Activated CD4-positive, alpha-beta T cell treated with anti-CD3 and anti-CD28 coated beads, Interleukin-2, Interleukin-6, amounts not matched to agents 100 ng/mL and 50 ng/mL, durations not matched to agents 16 hours and 8 hours (primary cell): ENCODE measurements at places on chromosomes 11 and 22.

- DNase-seq, result no peak
Observed at GRCh38 chr22:50724616-50725015, 13.4 kb upstream of the ACR start.

DNA sequence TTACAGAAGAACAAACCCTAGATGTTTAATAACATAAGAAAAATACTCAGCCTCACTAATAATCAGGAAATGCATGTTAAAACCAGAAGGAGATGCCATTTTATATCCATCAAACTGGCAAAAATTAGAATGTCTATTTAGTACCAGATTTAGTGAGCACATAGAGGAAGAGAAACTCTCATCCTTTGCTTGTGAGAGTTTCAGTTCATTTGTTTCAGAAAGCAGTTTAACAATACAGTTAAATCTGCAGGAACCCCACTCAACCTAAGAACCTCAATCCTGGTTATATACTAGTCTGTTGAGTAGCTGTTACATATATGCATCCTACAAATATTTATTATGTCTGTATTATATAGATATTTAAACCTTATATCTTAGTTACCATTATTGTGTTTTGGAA, 172.6 kb downstream of the WNT11 start:
- no peak for DNase-seq

DNA sequence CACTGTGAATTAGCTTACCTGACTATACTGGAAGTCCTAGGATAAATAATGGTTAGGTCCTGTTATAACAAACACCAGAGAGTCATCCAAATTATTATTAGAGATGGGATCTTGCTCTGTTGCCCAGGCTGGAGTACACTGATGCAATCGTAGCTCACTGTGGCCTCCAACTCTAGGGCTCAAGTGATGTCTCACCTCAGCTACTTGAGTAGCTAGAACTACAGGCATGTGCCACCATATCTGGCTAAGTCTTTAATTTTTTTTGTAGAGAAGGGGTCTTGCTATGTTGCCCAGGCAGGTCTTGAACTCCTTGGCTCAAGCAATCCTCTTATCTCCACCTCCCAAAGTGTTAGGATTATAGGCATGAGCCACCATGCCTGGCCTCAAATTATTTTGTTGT, 37.2 kb downstream of the OSBP start:
- DNase-seq, result no peak

DNA sequence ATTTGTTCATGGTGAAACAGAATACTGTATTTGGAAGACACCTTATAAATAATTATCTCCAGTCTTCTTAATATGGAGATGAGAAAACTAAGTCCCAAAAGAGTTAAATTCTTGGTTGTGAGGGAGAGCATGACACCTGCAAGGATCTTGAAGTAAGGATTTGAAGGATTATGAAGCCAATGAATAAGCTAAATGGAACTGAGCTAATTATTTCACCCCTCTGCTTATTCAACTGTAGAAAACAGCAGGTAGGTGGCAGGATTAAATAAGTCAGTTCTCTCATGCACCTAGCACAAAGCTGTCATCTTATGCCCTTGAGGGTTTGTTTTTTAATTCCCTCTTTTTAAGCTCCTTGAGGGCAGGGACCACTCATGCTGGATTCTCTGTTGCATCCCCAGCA, 457.3 kb downstream of the ETS1 start:
- DNase-seq, result no peak

DNA sequence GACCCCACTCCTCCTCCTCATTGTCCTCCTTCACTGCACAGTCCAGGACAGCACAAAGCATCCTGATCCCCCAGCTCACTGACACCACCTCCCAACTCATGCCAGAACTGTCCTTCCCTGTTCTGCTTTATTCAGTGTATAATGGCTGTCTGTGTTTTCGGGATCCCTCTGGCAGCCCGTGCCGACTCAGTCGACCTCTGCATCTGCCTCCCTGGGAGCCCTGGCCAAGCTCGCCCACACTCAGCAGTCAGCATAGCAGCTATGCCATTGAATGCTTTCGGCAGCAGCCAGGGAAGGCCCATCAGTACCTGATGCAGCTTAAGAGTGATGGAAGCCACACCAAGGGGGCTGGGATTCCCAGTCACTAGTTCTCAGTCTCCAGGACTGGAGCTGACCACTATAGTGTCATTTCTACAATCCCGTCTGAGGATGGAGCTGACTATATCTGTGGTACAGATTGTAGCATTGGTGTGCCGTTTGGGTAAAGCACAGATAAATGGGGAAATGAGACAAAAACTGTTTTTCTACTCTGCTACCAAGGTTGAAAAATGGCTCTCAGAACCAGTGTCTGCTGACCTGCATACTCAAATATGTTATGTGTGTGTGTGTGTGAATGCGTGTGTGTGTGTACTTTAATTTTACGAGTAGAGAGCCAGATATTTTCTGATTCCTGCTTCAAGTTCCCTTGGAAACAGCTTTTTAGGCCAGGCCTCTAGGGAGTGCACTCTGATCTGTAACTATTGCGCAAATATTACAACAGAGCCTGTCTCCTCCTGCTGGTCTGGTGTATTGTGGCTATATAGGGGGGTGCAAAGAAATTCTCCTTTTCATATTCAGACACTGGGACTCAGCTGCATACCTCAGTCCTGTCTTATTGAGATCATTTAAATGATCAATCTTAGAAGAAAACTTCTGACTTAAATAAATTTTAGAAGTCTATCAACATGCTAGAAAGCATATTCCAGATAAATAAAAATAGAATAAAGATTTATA, 78.8 kb upstream of the TOP3B start:
- DNase-seq, result no peak

DNA sequence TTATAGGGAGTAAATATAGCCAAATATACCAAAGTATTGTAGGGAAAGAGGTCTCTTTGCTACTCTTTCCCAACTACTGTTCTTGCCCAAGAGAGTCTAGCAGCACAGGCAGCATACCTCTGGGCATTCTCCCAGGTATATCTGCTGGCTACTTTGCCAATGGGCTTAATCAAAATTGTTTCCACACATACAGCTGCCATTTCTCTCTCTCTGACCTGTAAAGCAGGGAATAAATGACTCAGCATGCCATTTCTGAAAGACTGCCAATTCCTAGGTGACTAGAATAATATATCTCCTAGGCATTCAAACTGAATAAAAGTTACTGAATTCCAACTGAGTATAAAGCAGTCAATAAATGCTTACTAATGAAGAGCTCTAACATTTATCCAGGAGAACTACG, 44.6 kb downstream of the RDX start:
- DNase-seq, result peak; percentile 36

DNA sequence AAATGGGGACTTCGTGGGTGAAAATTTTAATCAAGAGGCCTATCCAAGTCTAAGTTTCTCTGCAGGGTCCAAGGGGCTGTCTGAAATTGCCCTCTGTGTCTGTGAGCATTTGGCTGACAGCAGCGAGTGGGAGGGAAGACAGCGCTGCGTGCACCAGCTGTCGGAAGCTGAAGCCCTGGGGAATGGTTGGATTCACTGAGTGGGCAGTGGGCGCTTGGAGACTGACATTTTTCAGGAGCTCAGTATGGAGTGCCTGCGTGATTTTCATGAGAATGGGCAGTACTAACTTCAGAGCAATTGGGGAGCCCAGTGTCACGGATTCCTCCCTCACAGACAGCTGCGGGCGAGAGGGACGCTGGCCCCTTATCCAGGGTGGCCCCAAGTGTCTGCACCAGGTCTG, 388.8 kb upstream of the B3GAT1 start:
- no peak for DNase-seq

DNA sequence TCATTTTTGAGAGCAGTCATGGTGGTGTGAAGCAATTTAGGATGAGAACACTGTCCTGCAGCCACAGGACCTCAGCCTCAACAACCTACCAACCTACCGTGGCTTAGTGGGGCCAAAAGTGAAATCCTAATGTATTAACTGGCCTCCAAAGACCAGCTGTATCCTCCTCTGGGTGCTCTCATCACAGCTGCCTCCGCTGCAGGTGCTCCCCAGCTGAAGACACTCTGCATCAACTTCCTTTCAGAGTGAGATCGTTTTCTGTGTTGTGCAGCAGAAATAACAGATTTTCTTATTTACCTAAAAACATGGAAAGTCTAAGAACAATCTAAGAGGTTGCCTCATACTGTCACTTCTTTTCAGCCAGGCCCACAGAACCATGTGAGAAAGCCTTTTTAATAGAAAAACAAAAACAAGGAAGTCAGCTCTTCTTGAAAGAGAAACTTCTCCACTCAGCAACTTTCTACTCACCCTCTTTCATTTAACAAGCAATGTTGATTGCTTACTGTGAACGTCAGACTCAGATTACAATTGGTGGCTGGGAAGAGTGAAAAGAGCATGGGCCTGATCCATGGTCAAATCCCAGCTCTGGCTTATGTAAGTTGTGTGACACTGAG, 136.1 kb downstream of the TENM4 start:
- no peak for DNase-seq

DNA sequence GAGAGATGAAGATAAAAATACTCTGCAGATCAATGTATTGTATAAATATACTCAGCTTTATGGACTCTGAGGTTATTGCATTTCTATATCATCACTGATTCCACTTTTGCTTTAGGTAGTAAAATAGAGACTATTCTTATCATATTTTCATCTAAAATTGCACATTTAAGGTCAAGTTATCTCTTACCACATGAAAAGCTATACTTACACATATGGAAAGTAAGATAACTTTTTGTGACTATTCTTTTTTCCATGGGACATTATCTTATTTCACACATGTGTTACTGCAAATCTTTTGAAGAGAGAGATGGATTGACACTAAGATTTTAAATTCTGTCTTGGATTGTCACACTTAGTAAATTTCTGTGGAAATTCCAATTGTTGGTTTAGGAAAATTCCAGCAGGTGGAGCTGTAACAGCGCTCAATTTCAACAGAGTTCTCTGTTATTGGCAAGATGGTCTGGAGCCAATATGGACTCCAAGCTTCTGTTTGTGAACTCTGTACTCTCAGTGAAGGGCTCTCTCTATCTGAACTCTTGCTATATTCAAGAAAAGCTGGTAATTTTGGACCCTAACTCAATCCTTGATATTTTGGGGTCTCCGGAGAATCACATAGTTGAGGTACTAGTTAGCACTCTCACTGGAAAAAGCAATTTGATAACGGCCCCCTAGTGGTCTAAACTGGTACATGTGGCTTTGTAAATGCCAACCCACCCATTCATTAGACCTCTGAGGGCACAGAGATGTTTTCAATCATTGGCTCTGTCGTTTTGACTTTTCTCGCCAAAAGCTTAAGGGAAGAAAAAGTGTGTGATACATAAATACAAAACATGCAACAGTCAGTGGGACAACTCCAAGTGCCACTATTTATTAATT, 429.7 kb downstream of the ETS1 start:
- peak; percentile 77 for DNase-seq

GRCh38 chr11:60937144-60937527, 12.9 kb downstream of the TMEM132A start:
- no peak for DNase-seq

DNA sequence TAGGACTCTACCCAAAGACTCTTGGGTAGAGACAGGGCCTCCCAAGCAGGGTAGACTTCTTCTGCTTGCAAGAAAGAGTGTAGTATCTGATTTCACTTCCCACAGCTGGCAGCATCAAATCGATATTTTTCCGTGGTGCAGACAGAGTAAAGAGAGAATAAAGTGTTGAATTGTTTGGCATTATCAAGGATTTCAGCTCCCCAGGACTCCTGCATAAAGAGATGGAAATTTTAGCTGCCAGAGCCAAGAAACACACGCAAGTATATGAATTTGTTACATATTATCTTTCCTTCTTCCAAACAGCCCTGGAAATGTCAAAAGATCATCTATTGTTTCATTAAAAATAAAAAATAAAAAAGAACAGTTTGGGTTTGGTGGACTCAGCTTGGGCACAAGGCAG, 136.8 kb downstream of the PKNOX2 start:
- DNase-seq, result no peak

DNA sequence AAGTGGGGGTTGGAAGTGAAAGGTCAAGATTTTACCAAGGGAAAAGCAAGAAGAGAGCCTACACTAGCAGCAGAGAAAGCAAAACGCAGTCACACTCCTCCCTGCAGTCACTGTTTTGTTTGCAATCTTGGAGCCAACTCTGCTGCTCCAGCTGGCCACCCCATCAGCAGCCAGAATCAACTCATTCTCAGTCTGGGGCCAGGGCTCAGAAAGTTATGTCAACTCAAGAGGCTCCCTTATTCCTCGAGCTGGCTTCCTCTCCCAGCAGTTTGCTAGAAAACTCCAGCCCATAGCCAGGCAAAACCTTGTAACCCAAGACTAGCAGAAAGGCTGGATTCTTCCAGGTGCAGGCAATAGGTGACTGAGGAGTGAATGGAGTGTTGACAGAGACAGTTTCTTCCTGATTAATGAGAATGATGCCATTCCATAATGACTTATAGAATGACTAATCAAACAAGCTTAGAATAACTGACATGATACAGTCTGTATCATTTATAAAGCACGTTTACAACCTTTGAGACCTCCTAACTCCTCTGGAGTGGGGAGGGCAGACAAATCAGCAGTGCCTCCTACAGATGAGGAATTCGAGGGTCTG, 53.4 kb downstream of the P4HA3 start:
- no peak for DNase-seq

DNA sequence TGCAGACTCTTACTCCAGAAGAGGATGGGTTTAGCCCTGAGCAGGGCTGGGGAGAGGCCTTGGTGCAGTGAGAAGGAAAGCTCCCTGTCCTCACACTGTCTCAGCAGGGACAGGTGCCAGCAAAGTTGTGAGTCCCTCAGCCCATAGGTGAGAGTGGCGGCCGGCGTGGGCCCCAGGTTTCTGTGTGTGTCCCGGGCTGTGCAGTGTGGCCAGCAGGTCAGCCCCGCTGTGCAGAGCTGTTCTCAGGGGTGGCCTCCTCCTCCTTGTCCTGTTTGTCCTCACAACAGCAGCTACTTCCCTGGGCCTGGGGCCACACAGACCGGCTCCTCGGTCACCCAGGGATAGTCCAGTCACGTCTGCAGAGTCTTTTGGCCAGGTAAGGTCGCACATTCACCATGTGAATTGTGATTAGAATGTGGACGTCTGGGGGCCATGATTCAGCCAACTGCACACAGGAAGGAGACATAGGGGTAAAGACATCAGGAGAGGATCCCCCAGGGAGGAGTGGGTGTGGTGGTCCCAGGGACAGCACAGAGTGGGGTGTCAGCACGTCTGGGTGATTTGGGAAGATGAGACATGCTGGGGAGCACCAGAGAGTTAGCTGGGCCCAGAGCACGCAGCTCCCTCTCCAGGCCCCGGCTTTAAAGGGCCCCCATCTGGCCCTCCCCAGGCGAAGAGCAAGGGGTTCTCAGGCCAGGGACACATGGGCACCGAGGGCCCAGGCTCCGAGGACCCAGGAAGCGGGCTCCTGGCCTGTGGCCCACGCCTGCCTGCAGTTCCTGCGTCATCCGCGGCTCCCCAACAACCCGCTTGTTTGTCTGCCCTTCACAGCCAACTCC, 81.6 kb downstream of the MYEOV start:
- DNase-seq, result no peak

- no peak for DNase-seq
Observed at GRCh38 chr22:26857169-26857568, 199.8 kb downstream of the MIAT start.
